Activated CD4-positive, CD25-positive, alpha-beta regulatory T cell treated with anti-CD3 and anti-CD28 coated beads, Interleukin-2, amount 50 U/mL, for 24 hours (primary cell): ENCODE measurements at places on chromosomes 11 and 22.

GRCh38 chr11:119709638-119710346 is 19.2 kb downstream of the NECTIN1 start:
- ATAC-seq = no peak

- no peak for ATAC-seq
Measured at GRCh38 chr11:76769645-76770586, 13.2 kb upstream of the TSKU start.

DNA sequence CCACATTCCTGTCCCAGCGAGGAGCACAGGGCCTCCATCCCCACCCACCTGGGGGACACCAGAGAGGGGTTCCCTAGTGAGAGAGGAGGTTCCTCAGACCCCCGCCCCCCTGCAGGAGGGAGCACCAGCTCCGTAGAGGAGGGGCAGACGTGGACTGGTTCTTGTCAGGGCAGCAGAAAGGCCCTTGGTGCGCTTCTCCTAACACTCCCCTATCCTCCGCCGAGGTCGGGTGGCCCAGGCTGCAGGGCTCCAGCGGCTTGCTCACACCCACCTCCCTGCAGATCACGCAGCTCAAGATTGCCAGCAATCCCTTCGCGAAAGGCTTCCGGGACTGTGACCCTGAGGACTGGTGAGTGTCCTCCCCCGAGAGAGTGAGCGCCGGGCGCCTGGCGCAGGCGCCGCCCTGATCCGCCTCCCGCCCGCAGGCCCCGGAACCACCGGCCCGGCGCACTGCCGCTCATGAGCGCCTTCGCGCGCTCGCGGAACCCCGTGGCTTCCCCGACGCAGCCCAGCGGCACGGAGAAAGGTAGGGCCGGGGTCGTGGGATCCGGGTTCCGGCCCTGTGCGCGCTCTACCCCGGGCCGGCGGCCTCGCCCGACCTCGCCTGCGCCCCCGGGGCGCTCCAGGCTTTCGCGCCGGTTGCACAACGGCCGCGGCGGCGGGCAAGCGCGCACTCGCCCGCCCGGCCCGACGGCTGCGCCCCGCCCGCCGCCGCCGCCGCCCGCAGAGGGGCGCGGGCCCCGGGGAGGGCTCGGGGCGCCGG is 5.1 kb downstream of the TBX1 start:
- ATAC-seq = peak; percentile 5

GRCh38 chr11:43517518-43517917 is 158.8 kb downstream of the TTC17 start:
- no peak for ATAC-seq

DNA sequence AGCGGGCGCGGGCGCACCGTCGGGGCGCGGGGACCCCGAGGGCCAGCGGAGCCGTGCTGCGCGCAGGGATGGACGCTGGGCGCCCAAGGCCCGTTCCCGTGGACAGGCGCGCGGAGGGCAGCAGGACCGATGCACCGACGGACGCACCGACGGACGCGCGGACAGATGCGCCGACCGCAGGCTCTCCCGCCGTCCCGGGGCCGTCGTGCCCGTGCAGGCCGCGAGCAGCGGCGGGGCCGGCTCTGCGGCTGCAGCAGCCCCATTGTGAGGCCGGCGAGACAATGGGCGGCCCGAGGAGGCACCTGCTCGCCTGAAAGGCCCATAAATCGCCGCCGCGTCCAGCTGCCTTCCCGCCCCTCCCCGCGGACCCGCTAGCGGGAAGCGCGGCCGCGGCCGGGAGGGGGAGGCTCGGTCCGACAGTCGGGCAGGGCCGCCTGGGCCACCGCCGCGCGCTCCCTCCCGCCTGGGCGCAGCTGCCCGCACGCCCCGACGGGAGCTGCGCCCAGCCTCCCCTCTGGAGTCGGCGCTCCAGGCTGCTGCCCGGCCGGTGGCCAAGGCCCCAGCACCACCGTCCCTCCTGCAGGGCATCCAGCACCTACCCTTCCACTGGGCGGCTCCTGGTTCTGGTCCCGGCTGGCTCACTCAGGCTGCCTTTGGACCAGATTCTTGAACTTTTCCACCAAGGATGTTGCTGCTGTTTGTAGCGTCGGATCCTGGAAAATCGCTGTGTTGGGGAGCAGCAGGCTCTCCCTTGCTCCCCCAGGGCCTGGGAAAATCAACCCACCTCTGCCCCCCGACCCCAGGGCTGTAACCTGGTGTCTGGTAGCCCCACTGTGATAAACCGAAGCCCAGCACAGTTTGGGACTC is 15.8 kb downstream of the CDKN1C start:
- no peak for ATAC-seq

DNA sequence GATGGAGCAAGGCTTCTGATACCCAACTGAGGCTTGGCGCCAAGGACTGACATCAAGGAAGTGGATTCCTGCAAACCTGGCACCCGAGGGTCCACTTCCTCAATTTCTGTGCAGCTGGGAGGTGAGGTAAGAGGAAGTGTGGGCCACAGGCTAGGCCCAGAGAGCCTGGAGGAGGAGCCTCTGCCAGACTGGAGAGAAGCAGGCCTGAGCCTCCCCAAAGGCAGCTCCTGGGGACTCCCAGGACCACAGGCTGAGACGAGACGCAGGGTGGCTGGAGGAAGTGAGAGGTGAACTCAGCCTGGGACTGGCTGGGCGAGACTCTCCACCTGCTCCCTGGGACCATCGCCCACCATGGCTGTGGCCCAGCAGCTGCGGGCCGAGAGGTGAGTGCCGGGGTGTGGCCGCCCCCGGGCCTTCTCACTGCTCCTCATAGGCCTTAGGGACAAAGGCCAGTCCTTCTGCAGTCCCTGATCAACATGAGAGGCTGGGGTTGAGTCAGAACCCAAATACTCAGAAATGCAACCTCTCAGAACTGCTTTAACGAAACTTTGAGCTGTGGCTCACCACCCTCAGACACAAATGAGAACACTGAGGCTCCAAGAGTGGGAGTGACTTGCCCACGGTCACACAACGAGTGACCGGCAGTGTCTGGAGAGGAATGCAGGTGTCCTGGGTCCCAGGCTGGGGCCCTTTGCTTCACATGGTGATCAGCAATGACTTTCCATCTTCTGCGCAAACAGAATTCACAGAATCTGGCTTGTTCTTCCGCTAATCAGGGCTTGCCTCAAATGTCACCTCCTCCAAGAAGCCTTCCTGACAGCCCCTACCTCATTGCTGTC is at the start of gene NCF4:
NCF4 (plus strand) TSS at position 186 of the 839 bp plus-strand sequence; CDS start at position 352, 166 bp downstream.
- ATAC-seq = peak; percentile 89

DNA sequence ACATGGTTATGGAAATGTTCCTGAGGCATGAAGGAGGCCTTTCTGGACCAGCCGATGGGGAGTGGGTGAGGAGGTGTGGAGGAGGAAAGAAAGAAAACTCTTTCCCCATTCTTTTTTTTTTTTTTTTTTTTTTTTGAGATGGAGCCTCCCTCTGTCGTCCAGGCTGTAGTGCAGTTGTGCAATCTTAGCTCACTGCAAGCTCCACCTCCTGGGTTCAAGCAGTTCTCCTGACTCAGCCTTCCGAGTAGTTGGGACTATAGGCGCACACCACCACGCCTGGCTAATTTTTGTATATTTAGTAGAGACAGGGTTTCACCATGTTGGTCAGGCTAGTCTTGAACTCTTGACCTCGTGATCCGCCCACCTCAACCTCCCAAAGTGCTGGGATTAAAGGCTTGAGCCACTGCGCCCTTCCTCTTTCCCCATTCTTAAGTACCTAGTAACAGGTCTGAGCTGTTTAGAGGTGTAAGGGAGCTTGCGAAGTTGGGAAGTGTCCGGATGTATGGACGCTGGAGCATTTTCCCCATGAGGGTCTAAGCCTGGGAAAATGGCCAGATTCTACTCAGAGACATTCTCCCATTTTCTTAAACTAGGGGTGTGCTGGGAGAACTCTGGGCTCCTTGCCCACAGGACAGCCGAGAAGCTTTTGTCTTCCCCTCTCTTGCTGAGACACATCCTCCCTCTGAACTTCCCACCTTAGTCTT is 135.8 kb downstream of the TEAD1 start:
- ATAC-seq = no peak

DNA sequence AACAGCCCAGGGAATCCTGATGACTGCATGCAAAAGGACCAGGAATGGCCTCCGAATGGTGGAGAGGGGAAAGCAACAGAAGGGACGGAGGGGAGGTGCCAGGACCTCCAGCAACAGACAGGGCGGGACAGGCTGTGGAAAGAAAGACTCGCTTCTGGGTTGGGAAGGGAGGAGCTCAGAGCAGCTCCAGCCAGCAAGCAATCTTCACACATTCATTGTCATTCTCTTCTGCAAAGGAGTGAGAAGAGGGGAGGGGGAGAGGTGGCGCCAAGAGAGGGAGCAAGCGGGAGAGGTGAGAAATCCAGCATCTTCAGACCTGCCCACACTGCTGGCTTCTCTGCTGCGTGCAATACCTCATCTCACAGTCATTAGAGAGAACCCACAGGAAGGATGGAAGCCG is 509.0 kb downstream of the BUD13 start:
- ATAC-seq = no peak

GRCh38 chr11:16350125-16350524 is 6.2 kb downstream of the SOX6 start:
- ATAC-seq = no peak

DNA sequence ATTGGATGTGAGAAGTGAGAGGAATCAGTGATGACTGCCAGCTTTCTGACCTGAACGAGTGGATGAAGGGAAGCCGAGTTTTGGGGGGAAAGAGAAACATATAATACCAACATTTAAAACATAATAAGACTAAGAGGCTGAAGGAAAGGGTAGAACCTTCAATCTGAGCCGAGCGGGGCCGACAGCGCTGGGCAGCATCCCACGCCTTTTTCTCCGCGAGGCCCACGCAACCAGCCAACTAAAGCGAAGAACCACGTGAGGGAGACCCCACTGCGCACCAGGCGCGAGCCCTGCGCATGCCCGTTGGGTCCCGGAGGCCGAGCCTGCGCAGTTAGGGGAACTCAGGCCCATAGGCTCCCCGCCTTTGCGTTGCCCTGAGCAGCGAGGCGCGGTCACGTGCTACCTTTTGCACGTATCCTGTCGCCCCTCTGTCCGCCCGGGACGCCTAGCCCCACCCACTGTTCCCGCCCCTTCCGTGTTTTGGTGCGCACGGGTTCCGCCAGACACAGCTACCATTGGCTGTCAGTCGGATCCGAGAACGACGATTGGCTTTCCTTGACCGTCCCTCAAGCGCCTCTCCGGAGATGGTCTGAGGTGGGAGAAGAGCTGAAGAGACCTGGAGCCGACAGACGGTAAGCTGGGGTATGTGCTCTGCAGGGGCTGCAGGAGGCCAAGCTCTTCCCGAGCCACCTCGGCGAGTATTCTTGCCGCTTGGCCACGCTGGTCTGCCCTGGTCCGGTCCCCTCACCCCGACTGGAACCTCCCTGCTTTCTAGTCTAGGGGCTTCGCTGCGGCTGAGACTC is at the start of gene HINFP:
HINFP (plus strand) TSS at position 573 of the 803 bp plus-strand sequence. CDS start 5,365 bp downstream, outside the sequence.
- peak; percentile 97 for ATAC-seq

GRCh38 chr11:104098132-104098531 is 61.7 kb downstream of the DDI1 start:
- no peak for ATAC-seq

GRCh38 chr11:34317666-34318065 is 40.1 kb downstream of the ABTB2 start:
- no peak for ATAC-seq

DNA sequence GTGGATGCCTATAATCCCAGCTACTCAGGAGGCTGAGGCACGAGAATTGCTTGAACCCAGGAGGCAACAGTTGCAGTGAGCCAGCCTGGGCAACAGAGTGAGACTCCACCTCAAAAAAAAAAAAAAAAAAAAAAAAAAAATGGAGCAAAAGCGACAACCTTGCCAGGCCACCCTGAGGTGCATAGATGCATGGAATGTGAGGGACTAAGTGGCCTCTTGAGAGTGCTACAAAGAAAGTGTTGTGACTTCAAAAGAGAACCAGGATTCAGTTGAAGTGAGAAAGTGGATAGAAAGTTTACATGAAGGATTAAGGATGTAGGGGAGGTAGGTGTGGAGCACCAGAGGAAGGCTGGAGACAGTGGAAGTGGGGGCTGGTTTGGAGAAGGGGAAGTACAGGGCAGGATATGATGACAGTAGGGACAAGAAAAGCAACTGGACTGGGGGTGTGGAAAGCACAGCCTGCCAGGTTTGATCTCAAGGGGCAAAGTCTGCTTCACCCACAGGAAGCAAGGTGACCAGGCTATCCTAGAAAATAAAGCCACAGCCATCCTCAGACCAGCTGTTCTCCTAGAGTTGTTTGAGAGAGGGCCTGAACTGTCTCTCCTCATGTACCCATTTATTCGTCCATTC is 36.0 kb upstream of the OLFML1 start:
- no peak for ATAC-seq

GRCh38 chr22:40425082-40425481 is 54.7 kb downstream of the SGSM3 start:
- no peak for ATAC-seq

GRCh38 chr11:73520353-73521061 is 77.4 kb downstream of the FAM168A start:
- ATAC-seq = peak; percentile 27

- ATAC-seq = no peak
Measured at GRCh38 chr11:11668781-11669180, 47.0 kb upstream of the GALNT18 start.

DNA sequence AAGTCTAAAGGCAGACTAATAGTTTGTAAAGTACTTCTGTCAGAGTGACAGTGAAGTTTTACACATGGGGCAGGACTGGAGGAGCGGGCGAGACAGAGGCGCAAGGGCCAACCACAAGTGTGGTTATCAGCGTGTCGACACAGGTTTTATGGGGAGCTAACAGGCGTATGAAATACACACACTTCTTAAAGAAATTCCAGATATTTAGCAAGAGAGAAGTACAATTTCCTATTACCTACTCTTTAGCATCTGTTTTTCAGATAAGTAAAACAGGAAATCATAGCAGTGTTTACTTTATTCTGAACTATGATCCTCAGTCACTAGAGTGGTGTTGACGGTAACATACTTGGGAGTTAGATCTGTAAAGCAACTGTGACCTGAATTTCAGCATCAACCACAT is 22.5 kb downstream of the VSIG10L2 start:
- no peak for ATAC-seq

DNA sequence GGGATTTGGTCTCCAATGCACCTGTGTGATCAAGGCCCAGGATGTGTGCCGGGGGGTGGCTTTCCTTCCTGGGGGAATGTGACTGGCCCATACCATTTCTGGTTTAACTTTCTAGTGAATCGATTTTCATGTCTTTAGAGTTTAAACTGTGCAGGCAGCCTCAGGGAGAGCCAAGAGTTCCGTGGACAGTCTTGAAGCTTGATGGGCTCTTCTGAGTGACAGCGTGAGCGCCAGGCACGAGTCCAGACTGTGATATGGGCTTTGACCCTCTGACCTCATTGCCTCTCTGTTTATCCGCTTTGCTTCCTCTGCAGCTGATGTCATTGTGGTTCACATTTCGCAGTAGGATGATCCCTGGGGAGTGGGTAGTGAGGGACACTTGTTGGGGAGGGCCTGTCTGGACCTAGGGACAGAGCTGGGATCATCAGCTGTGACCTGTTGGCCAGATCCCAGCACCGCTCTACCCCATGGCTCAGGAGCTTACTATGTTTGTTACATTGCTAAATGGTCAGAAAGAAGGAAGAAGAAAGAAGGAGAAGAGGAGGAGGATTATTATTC is 80.6 kb upstream of the CLDN5 start:
- no peak for ATAC-seq
